Thoracic aorta (tissue), 2 donors: ENCODE measurements at places on chromosomes 2 and 18.

- H3K4me3 ChIP-seq: no peak overlapping the region
- H3K36me3 ChIP-seq: no peaks in the 10 kb centered on the region
- no peak for DNase-seq
- H3K27me3 ChIP-seq: no peaks in the 10 kb centered on the region
- no peak overlapping the region for H3K27ac ChIP-seq
- H3K4me1 ChIP-seq: peaks cover 10% of the 10 kb centered on the region
Measured at GRCh38 chr18:3689091-3689490, 239.1 kb downstream of the TGIF1 start.

GRCh38 chr18:26453386-26453901, 94.9 kb downstream of the KCTD1 start:
- no peak for DNase-seq
- no peaks in the 10 kb centered on the region for H3K27me3 ChIP-seq
- no peaks in the 10 kb centered on the region for H3K36me3 ChIP-seq
- no peak overlapping the region for H3K4me3 ChIP-seq

DNA sequence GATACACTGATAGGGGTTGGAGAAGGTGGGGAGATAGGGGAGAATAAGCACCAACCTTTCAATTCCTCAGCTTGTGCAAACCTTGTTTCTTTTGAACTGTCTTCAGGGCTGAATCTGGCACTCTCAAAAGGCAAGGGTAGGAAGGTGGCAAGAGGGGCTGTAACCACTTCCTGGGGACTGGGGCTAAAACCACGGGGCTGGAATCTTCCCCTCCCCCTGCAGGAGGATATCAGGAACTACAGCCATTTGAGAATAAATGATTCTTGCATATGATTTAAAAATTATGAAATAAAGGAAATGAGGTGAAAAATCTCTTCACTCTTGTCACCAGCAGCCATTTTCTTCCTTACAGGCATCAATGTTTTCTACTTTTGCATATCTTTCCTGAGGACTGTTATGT, 50.8 kb downstream of the ATOH8 start:
- H3K4me3 ChIP-seq: no peak overlapping the region
- DNase-seq: no peak
- H3K27me3 ChIP-seq: no peaks in the 10 kb centered on the region

DNA sequence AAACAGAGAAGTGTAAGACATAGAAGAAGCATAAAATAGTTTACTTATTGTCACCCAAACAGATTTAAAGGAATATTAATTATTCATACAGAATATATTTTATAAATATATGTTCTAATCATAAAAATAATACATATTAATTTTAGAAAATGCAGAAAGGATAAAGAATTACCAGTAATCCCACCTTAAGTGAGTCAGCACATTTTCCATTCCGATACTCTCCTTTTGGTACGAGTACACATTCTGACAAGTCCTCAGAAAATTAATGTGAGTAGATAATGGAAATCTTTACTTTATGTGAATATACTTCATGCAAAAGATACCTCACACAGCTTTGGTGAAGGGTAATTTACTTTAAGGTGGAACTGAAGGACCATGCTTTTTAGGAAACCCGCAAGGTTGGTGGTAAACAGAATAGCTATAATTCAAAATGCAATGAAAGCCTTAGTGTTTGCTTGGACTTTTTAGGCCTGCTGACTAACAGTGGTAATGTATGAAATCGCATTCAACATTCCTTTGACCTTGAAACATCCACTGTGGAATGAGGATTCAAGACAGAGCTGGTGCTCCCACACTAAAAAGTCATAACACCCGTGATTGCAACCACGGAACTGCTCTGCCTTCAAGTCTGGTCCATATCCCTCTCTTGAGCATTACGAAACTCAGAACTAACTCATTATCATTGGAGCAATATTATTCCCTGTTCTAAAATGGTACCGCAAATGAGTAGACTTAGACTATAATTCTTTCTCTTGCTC, 28.1 kb upstream of the HTR2B start:
- H3K27ac ChIP-seq: no peak overlapping the region
- peaks cover 3% of the 10 kb centered on the region for H3K4me1 ChIP-seq
- no peaks in the 10 kb centered on the region for H3K27me3 ChIP-seq
- no peak overlapping the region for H3K4me3 ChIP-seq
- H3K36me3 ChIP-seq: peaks cover 5% of the 10 kb centered on the region

DNA sequence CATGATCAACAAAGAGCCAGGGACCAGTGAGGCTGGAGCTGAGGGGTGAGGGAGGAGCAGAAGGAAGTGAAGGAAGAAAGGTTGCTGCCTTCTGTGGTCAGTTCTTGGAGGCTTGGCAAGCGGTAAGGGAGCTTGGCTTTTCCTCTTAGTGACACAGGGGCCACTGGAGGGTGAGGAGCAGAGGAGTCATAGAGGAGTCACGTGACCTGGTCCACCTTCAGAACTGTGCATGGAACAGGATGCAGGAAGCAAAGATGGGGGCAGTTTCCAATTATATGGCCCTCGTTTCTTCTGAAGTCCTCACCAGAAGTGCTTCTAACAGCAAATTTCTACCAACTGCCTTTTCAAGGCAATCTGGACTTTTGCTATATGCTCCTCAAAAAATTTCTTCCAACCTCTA, 326.9 kb upstream of the SMIM21 start:
- DNase-seq: no peak
- H3K36me3 ChIP-seq: no peaks in the 10 kb centered on the region
- no peaks in the 10 kb centered on the region for H3K27me3 ChIP-seq
- no peaks in the 10 kb centered on the region for H3K4me1 ChIP-seq
- no peak overlapping the region for H3K4me3 ChIP-seq

DNA sequence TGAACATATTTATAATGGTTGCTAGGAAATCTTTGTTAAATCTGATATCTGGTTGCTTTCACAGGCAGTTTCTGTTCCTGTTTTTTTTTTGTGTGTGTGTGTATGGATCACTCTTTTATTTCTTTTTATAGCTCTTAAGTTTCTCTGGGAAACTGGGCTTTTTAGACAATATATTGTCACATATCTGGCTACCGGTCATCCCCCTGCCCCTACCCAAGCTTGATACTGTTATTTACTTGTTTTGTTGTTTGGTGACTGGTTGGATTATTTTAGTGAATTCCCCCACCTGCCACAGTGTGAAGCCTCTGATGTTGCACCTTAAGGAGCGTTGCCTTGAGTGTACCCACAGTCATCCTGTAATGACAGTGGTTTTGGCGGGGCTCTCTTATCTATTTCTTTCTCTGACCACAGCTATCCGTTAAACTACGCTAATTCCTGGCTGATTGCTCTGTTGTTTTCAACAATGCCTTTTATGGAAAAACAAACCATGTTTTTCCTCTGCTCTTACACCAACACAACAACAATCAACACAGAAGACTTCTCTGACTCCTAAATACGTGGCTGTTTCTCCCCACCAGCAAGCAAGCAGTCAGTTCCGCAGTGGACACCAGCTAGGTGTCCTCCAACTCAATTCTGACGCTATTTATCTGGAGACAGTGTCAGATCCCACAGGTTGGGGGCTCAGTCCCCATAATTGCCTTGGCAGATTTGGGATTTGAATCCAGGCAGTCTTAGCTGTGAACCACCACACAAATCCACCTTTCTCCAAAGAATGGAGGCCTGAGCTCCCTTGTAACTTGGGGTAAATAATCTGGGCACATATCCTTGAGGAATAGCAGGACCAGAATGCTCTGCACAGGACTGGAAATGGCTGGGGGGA, 10.9 kb downstream of the GNLY start:
- no peak for DNase-seq
- H3K27ac ChIP-seq: peak overlapping the region; percentile 50
- H3K27me3 ChIP-seq: no peaks in the 10 kb centered on the region

DNA sequence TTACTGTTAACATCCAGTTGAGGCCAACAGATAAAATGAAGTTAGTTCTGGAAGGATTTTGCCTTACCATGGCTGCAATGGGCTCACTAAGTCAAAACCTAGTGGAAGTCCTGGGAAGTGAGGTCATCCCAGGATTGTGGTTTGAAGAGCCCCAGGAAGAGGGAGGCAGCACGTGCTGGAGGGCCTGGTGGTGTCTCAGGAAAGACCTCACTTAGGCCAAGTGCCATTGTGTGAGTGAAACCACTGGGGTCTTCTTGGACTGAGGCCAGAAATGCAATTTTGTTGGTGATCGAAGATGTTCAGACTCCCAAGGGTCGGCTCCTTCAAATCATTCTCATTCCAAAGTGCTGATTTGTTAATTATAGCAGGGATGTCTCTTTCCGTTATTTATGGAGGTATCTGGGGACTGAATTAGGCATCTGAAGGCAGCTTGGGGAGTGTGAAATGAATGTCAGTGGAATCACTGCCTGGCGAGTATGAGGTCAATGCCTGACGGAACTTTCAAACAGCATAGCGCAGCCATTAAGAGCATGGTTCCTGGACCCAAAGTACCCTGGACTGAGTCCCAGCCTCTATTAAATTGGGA, 60.0 kb downstream of the IL1R2 start:
- peak overlapping the region; percentile 82 for H3K27ac ChIP-seq
- peaks cover 67% of the 10 kb centered on the region for H3K4me1 ChIP-seq
- H3K27me3 ChIP-seq: no peaks in the 10 kb centered on the region
- no peak overlapping the region for H3K4me3 ChIP-seq
- no peak for DNase-seq
- H3K36me3 ChIP-seq: no peaks in the 10 kb centered on the region

GRCh38 chr2:47309952-47310800, 92.8 kb upstream of the MSH2 start:
- no peak for DNase-seq
- H3K27me3 ChIP-seq: no peaks in the 10 kb centered on the region
- H3K36me3 ChIP-seq: no peaks in the 10 kb centered on the region
- H3K4me3 ChIP-seq: no peak overlapping the region
- H3K27ac ChIP-seq: no peak overlapping the region
- H3K4me1 ChIP-seq: peaks cover 27% of the 10 kb centered on the region

DNA sequence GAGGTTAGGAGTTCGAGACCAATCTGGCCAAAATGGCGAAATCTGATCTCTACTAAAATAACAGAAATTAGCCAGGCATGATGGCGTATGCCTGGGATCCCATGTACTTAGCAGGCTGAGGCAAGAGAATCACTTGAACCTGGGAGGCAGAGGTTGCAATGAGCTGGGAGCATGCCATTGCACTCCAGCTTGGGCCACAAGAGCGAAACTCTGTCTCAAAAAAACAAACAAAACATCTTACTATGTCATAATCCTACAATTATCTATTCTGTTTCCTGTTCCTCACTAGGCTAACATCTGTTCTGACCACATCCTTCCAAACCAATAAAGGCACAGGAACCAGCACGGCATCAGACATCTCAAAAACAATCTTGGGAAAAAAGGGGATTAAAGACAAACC, 361.8 kb upstream of the UBE2E3 start:
- H3K36me3 ChIP-seq: no peaks in the 10 kb centered on the region
- H3K27ac ChIP-seq: no peak overlapping the region
- DNase-seq: no peak
- no peak overlapping the region for H3K4me3 ChIP-seq
- H3K4me1 ChIP-seq: no peaks in the 10 kb centered on the region

DNA sequence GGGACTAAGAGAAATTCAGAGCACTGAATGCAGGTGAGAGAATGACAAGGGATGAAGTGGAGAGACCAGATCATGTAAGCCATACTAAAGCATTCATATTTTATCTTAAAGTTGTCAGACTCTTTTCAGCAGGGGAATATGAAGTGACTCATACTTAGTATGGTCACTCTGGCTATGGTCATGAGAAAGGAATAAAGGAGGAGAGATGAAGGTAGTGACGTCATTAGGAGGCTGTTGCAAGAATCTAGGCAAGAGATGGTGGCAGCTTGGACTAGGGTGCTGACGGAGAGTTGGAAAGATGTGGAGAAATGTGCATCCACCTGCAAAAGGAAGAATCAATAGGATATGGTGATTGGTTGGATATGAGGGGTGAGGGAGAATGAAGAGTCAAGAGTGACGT, 203.2 kb upstream of the ACVR2A start:
- H3K4me1 ChIP-seq: no peaks in the 10 kb centered on the region
- H3K27ac ChIP-seq: no peak overlapping the region
- DNase-seq: no peak
- H3K4me3 ChIP-seq: no peak overlapping the region
- H3K36me3 ChIP-seq: no peaks in the 10 kb centered on the region

DNA sequence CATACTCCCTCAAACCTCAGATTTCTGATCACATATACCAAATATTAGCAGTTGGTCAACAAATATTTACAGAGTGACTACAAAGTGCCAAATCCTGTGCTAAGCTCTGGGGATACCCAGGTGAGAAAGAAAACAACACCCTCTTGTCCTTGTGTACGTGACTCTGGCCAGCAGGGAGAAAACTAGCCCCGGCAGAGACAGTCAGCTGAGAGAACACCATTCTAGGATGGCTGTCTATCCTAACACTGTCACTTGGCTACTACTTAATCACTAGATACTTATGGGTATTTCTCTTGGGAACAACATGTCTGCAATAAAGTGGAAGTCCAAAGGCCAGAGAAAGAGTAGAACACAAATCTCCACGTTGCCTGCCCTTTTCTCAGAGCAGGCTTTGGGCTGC, 57.9 kb upstream of the CD226 start:
- H3K4me1 ChIP-seq: peaks cover 3% of the 10 kb centered on the region
- H3K27ac ChIP-seq: peak overlapping the region; percentile 66
- no peaks in the 10 kb centered on the region for H3K36me3 ChIP-seq
- no peaks in the 10 kb centered on the region for H3K27me3 ChIP-seq
- no peak for DNase-seq

GRCh38 chr2:73614105-73614504, 28.1 kb downstream of the NAT8 start:
- H3K27ac ChIP-seq: no peak overlapping the region
- no peak overlapping the region for H3K4me3 ChIP-seq
- no peaks in the 10 kb centered on the region for H3K4me1 ChIP-seq
- H3K36me3 ChIP-seq: peaks cover under 1% of the 10 kb centered on the region
- no peaks in the 10 kb centered on the region for H3K27me3 ChIP-seq

DNA sequence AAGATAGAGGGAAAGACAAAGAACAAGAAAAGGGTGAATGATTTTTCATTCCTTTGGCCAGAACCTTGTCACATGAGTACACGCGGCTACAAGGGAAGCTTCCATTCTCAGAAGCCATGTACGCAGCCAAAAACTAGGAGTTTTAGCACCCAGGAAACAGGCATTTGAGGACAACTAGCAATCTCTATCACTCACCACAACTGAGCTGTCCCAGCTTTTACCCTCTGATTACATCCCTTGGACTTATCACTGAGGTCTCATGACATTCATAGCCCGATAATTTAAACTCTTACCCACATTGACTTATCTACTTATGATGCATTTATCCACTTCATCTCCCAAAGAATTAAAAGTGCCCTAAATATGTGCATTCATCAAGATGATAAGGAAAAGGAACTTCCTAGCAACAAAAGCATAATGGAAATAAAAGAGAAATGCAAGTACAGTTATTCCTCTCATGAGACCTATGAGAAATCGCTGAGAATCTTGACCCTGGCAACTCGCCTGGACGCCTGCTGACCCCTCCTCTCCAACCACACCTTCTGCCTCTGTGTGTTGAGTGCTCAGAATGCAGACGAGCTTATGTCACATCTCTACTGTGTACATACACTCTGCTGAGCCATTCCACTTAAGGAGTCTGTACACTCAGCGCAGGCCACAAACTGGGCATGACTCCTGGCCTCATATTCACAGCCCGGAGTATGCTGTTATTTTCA, 28.7 kb upstream of the MFSD6 start:
- H3K4me3 ChIP-seq: no peak overlapping the region
- no peaks in the 10 kb centered on the region for H3K27me3 ChIP-seq
- no peaks in the 10 kb centered on the region for H3K4me1 ChIP-seq
- H3K36me3 ChIP-seq: no peaks in the 10 kb centered on the region
- no peak overlapping the region for H3K27ac ChIP-seq
- DNase-seq: no peak
